ENCODE measurements at places on chromosomes 6 and 20.

GRCh38 chr6:106520711-106521401, 108.4 kb downstream of the RTN4IP1 start:
- no peak for DNase-seq

- DNase-seq = no peak
Measured at GRCh38 chr20:38671186-38671585, 53.1 kb upstream of the SLC32A1 start.

DNA sequence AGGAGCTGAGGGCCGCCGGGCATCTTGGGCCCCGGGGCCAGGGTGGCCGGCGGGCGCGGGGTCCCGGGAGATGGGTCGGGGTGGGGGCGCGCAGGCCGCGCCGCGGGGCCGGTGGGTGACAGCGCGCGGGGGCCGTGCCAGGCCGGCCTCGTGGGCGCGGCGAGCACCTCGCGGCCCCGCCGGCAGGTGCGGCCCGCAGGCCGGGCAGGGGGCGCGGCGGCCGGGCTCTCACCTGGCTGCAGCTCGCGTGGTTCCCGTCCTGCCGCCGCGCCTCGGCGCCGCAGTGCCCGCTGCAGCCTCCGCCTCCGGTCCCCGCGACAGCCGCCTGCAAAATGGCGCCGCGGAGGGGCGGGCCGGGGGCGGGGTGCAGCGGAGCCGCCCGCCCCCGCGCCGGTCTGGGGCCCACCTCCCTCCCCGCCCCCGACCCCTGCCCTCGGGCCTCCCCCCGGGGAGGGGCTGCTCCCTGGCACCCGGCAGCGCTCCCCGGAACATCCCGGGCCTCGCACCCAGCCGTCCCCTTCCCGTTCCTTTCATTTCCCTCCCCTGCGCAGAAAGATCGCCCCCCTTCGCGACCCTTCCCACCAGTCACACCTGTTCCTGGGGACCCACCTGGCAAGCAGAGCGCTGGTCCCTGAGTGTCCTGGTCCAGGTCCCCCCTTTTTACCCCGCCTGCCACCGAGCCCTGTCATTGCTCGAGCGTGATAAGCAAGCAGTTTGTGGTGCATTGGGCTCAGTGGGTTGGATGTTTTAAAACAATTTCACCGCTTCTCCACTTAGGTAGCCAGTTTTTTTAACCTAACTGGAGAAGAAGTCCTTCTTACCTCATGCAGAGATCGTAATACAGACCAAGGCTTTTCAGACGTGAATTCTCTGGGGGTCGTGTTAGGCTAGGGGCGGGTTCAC, at the start of gene SLC23A2:
Gene SLC23A2 (minus strand): TSS at position 337 of the 903 bp plus-strand sequence. CDS start 68,948 bp downstream, outside the sequence.
- peak; percentile 38 for DNase-seq

GRCh38 chr6:144664947-144665346, 379.8 kb downstream of the UTRN start:
- DNase-seq = no peak

DNA sequence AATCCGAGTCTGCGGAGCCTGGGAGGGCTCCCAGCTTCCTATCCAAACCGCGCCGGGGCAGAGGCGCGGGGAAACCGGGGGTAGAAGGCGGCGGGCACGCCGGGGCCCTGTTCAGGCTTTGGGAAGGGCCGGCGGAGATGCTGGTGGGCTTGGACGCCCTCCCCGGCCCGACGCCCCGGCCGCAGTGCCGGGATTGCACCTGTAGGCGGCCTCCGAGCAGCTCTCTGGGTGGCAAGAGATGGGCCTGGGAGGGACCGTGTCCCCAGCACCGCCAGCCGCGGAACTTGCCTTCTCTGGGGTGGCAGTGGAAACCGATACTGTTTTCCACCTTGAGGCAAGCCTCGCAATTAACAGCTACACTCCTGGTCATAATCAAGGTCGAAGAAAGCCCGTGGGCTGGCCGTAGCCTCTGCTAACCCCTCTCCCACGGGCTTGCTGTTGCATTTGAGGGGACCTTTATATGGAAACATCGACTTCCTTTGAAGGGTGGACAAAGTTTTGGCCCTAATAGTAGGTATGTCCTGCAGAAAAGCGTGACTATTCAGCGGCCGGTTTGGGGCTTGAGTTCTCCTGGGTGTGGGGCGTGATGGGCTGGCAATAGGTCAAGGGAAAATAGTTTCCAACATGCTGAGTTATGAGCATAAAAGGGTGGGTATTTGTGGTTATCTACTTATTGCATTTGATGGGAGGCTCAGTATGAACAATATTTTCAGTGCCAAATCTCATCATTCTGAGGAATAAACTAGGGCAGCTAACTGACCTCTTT, 1.1 kb upstream of the JAG1 start:
- peak; percentile 75 for DNase-seq

GRCh38 chr6:44352259-44352658, 9.8 kb downstream of the SPATS1 start:
- DNase-seq = no peak

DNA sequence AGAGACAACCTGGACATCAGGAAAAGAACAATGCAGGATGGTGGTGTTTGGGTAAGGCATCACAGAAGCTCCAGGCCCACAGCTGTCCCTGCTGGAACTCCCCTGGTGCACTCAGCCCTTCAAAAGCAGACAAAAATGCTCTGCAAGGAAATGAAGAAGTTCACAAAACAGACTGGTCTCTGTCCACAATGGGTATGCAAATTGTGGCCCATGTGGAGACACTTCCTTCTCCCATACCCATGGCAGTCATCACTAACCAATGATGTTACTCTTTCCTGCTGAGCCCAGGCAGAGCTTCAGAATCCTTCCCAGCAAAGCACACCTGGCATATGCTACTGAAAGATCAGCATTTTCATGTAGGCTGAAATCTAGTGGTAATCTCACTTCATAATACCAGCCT, 42.6 kb upstream of the PXDC1 start:
- no peak for DNase-seq

DNA sequence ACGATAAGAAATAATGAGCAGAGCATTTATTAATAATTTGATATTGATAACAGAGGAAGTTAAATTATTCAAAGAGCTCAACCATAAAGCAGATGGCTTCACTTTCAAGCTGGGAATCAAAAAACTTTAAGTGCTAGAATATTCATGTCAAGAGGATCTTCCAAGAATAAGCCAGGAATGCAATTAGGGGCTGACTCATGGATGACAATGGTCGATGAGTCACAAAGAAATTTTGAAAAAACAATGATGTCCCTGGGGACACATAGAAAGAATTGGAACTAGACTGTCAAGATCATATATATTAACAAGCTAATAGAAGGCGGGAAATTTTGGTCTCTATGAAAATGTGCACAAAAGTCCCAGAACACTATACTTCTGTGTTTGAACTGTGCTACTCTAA, 304.1 kb downstream of the LAMA2 start:
- DNase-seq = peak; percentile 76

DNA sequence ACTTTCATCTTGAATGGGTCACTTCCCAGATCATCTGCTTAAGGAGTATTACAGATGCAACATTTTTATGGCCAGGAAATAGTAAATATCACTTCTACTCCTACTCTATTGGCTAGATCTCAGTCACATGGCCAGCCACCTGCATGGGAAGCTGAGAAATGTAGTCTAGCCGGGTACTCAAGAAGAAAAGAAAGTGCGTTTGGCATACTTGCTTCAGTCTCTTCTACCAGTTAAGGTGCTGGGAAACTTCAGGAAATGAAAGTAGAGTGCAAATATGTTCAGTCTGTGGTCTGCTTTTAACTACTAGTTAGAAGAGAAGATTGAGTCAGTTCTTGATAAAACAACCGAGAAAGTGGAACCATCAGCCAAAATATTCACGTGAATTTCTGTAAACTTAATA, 129.2 kb downstream of the PDSS2 start:
- no peak for DNase-seq

GRCh38 chr20:19252451-19253120, 40.1 kb downstream of the SLC24A3 start:
- DNase-seq = peak; percentile 68

DNA sequence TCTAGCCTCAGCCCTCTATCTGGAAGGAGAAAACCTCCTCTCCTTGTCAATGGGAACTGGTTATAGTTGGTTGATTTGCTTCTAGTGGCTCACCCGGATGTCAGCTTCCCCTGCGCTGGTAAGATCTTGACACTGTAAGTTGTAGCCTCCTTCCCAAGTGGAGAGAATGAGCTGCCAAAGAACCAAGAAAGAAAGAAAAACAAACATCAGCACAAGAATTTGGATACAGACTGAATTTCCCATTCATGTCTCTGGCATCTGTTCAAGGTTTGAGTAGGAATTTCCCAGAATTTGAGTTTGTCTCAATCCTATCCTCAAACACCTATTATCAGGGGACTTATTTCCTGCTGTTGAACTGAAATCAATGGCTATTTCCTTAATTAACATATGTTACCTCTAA, 44.1 kb downstream of the ELOVL2 start:
- DNase-seq = no peak

- DNase-seq = no peak
Measured at GRCh38 chr6:169474362-169474761, 220.7 kb upstream of the THBS2 start.

DNA sequence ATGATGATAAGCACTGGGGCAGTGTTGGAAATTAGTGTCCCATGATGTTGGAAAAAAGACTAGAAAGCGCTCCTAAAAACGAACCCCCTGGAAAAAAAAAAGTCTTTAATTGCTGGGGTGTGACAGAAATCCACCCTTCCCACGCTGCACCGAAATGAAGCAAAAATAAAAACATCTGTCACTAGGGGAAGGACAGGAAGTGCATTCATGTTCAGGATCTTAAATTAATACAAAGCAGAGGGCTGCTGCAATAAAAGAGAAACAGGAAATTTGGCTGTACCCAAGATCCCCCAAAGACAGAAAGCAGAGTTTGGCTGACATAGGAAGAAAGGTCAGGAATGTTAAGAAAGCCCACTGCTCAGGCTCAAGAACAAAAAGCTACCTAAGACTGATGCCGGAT, 333.9 kb downstream of the TBC1D32 start:
- DNase-seq = no peak

All from epithelial cell of esophagus (primary cell).